ENCODE measurements at places on chromosomes 3 and 15.

GRCh38 chr15:49423901-49424550, 984 bp downstream of the FGF7 start:
- DNase-seq: no peak

DNA sequence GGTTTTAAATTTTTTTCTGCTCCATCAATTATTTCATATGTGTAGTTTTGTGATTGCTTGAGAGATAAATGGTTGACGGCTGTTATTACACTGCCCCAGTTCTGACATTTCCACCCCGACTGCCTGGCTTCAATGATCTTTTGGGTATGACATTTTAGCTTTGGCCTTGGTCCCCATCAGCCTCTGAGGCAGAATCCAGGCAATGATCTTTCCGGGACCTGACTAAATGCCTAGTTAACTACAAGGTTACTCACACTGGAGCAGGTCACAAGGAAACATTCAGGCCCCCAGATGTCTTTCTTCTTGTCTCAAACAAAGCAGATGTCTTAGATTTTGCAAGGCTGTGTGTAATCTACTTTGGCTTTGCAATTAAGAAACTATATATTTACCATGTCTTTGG, 61.1 kb upstream of the TMCO5A start:
- no peak for DNase-seq

DNA sequence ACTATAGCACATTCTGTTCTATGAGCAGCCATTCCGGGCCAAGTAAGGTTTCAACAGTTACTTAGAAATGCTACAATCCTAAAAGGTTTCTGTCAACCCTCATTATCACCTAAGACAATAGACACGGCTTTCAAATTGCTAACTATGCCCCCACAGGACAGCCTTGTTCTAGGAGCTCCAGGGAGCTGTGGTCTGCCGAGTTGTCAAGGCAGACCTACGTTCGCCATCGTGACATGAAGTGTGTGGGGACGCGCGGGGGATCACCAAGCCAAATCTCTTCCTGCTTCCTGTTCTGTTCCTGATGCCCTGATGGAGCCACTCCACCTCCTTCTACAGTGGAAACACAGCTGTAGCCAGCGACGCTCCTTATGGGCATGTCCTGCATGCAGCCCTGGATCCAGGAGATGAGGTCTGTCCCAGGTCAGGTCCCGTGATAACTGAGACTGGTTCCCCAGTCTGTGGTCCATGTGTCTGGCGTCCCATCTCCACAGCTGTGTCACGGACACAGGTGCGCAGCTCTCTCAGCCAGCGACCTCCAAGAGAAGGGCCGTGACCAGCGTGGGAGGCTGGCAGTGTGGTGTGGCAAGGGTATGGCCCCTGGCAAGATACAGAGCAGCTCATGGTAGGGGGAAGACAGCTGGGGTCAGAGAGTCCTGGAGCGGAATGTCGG, 82.8 kb downstream of the PCSK6 start:
- no peak for DNase-seq

GRCh38 chr3:66438046-66438445, 62.8 kb downstream of the LRIG1 start:
- DNase-seq: no peak

GRCh38 chr3:58005669-58006068, 2.6 kb upstream of the FLNB start:
- no peak for DNase-seq
